Stimulated activated CD8-positive, alpha-beta memory T cell treated with anti-CD3 and anti-CD28 coated beads, Interleukin-2, amount 100 ng/mL, for 1 hour (primary cell): ENCODE measurements at places on chromosomes 12 and 14.

DNA sequence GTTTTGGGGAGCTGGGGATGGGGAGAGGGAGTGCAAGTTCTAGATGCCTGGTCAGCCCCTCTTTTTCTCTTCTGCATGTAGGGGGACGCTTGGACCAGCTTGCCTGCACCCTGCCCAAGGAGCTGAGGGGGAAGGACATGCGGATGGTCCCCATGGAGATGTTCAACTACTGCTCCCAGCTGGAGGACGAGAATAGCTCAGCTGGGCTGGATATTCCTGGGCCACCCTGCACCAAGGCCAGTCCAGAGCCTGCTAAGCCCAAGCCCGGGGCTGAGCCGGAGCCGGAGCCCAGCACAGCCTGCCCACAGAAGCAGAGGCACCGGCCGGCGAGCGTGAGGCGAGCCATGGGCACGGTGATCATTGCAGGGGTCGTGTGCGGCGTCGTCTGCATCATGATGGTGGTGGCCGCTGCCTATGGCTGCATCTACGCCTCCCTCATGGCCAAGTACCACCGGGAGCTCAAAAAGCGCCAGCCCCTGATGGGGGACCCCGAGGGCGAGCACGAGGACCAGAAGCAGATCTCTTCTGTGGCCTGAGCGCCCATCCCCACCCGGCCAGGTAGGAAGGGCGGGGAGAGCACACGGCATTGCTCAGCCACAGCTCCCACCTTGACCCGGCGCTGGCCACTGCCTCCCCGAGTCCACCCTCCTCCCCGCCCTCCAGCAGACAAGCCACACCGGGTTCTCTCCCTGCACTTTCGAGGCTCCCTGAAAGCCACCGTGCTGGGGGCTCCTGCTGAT, 14.0 kb downstream of the LRTM2 start:
- DNase-seq, result no peak

GRCh38 chr12:104930388-104931326, 27.4 kb downstream of the SLC41A2 start:
- no peak for DNase-seq

- no peak for DNase-seq
Measured at GRCh38 chr12:56877195-56878009, 56.8 kb downstream of the SDR9C7 start.

- DNase-seq, result no peak
Measured at GRCh38 chr14:74571901-74572725, 39.9 kb downstream of the LTBP2 start.

DNA sequence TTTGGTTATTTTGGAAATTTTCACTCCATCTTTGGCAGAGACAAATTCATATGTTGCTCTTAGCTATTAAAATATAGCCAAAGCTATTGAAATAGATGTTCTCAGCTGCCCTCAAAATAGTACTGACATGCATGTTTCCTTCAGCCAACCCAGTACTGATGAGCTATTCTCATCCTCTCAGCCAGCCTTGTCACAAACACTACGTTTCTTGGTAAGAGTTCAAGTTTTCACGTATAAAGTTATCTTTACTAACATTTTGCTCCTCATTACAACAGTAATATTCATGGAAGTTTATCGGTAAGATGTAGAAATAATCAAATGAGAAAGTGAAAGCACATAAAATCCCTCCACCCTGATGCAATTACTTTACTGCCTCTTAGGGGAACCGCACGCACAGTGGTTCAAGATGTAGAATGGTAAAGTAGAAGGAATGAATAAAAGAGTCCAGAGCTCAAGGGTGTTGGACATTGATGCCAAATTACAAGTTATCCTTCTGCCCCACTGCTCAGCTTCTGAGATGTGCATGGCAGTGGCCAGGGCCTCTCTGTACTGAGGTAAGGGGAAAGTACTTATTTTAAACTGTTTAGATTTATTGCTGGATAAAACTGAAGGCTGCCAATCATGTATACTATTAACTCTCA, 20.7 kb downstream of the GCH1 start:
- no peak for DNase-seq

GRCh38 chr12:10716704-10717315, 6.3 kb downstream of the YBX3 start:
- DNase-seq, result no peak
